Bladder microvascular endothelial cell (primary cell): ENCODE measurements at places on chromosomes 1 and 21. TPM values are rescaled to one million over a fixed set of nuclear protein-coding genes. Genes with fewer than 3 reads are reported as not detected.

Gene CNIH3
- 1.8 and 2.6 TPM in 2 replicates for total RNA-seq

Gene CELA3B
- not detected in 2 replicates for total RNA-seq

Gene ADGRL4
- 231 and 282 TPM in 2 replicates for total RNA-seq

Gene CLCNKB
- total RNA-seq: under 0.01 TPM in 1 of 2 replicates, not detected in the other

Gene MPZ
- total RNA-seq: 0.76 and 0.81 TPM in 2 replicates

Gene FAM43B
- 0.06 TPM in 1 of 2 replicates, not detected in the other for total RNA-seq

Gene CHODL
- total RNA-seq: 0.06 and 0.16 TPM in 2 replicates

Gene DIRAS3
- 0.32 and 3.2 TPM in 2 replicates for total RNA-seq

Gene PAQR7
- total RNA-seq: 4.5 and 9.1 TPM in 2 replicates

Gene IFT25
- 13.1 and 17.0 TPM in 2 replicates for total RNA-seq

Gene KRTAP12-4
- not detected in 2 replicates for total RNA-seq

Gene AVPR1B
- not detected in 2 replicates for total RNA-seq

Gene ESRRG
- total RNA-seq: under 0.01 TPM in 1 of 2 replicates, not detected in the other

Gene ADCY10
- under 0.01 TPM in 2 replicates for total RNA-seq

Gene TEDDM1
- not detected in 2 replicates for total RNA-seq

Gene CREB3L4
- 6.5 and 8.3 TPM in 2 replicates for total RNA-seq

Gene RXRG
- total RNA-seq: not detected in 2 replicates

Gene IL19
- not detected in 2 replicates for total RNA-seq

Gene CFAP74
- not detected in 2 replicates for total RNA-seq

Gene DNAJC6
- 4.2 and 14.5 TPM in 2 replicates for total RNA-seq

Gene CR1L
- total RNA-seq: not detected in 2 replicates

Gene CYYR1
- 7.5 and 20.6 TPM in 2 replicates for total RNA-seq

Gene VWA5B1
- total RNA-seq: not detected in 2 replicates

Gene MROH9
- total RNA-seq: not detected in 2 replicates

Gene CSF3R
- not detected in 2 replicates for total RNA-seq

Gene KRTAP19-1
- not detected in 2 replicates for total RNA-seq

Gene STIL
- 7.0 and 7.7 TPM in 2 replicates for total RNA-seq

Gene BRDT
- not detected in 2 replicates for total RNA-seq

Gene CADM3
- under 0.01 and 0.06 TPM in 2 replicates for total RNA-seq

Gene FCRL4
- not detected in 2 replicates for total RNA-seq

Gene DNASE2B
- total RNA-seq: under 0.01 TPM in 1 of 2 replicates, not detected in the other

Gene PDZK1
- under 0.01 and 0.31 TPM in 2 replicates for total RNA-seq

Gene ZNF648
- total RNA-seq: not detected in 2 replicates
